ENCODE measurements at places on chromosomes 16 and 17. TPM values are rescaled to one million over a fixed set of nuclear protein-coding genes. Genes with fewer than 3 reads are reported as not detected.

Gene CACNG4
- total RNA-seq = 0.45 TPM

DNA sequence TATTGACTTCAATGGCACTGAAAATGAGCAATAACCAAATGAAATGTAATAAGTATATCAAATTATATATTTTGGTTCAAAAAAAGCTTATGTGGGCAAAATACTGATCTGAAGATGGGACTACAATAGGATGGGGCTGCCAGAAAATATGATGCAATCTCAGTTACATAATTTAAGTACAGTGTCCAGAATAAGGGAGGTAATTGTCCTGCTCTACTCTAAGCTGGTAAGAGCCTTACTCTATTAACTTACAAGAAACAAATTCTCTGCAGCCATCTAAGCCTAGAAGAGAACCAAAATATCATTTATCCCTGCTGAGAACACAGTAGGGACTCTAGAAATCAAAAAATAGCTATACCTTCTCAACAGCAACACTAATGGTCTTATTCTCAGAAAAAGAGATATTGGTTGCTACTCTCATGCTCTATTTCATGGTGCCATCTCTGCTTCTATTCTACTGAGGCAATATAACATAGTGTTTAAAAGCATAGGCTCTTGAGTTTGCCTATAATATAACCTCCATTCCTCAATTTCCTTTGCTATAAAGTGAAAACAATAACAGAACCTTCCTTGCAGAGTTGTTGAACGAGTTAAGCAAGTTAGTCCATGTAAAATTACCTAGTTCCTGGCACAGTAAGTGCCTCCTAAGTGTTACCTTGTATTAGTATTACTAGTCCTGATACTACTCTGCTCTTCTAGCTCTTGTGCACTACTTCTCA is 19.9 kb downstream of the NQO1 start:
- H3K27me3 ChIP-seq = no peaks in the 10 kb centered on the region
- peaks cover 5% of the 10 kb centered on the region for H3K4me1 ChIP-seq
- H3K36me3 ChIP-seq = peaks cover 51% of the 10 kb centered on the region
- no peak overlapping the region for H3K27ac ChIP-seq
- DNase-seq = peak; percentile 33

GRCh38 chr16:27444470-27444869 is 42.5 kb downstream of the IL21R start:
- no peak for DNase-seq
- H3K27me3 ChIP-seq = peaks cover 8% of the 10 kb centered on the region
- no peak overlapping the region for H3K27ac ChIP-seq
- H3K36me3 ChIP-seq = peaks cover 12% of the 10 kb centered on the region
- H3K4me1 ChIP-seq = peaks cover under 1% of the 10 kb centered on the region
- H3K4me3 ChIP-seq = no peak overlapping the region

DNA sequence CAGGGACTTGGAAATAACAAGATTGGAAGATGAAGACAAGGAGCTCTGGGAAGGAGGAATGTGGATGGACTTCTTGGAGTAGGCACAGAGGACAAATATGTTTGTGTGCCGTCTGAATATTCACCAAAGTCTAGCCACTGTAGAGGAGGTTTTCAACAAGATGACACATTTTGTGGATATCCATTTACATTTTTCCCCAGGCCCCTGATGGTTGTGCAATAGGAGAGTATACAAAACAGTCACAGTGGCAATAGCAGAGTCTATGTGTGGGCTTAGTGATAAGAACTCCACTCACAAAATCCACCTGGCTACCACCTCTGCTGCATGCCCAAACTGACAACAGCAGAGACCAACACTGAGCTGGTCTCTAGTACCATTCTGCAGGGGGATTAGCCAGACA is 32.6 kb upstream of the RPL38 start:
- no peak for DNase-seq
- no peaks in the 10 kb centered on the region for H3K36me3 ChIP-seq
- no peak overlapping the region for H3K27ac ChIP-seq
- H3K27me3 ChIP-seq = peaks cover 35% of the 10 kb centered on the region
- H3K4me1 ChIP-seq = no peaks in the 10 kb centered on the region

- DNase-seq = no peak
- H3K27ac ChIP-seq = no peak overlapping the region
- no peaks in the 10 kb centered on the region for H3K27me3 ChIP-seq
- no peaks in the 10 kb centered on the region for H3K36me3 ChIP-seq
- H3K4me3 ChIP-seq = no peak overlapping the region
Measured at GRCh38 chr17:31696703-31697325, 162.2 kb downstream of the COPRS start.

- H3K27me3 ChIP-seq = no peaks in the 10 kb centered on the region
- H3K4me3 ChIP-seq = no peak overlapping the region
- H3K27ac ChIP-seq = no peak overlapping the region
- no peaks in the 10 kb centered on the region for H3K36me3 ChIP-seq
- H3K4me1 ChIP-seq = peaks cover 17% of the 10 kb centered on the region
Measured at GRCh38 chr17:77312061-77312701, 171.4 kb downstream of the SEC14L1 start.

- H3K27me3 ChIP-seq = no peaks in the 10 kb centered on the region
- no peak overlapping the region for H3K4me3 ChIP-seq
- no peak for DNase-seq
- H3K36me3 ChIP-seq = peaks cover 48% of the 10 kb centered on the region
Measured at GRCh38 chr16:84103678-84104077, 13.1 kb downstream of the MBTPS1 start.

DNA sequence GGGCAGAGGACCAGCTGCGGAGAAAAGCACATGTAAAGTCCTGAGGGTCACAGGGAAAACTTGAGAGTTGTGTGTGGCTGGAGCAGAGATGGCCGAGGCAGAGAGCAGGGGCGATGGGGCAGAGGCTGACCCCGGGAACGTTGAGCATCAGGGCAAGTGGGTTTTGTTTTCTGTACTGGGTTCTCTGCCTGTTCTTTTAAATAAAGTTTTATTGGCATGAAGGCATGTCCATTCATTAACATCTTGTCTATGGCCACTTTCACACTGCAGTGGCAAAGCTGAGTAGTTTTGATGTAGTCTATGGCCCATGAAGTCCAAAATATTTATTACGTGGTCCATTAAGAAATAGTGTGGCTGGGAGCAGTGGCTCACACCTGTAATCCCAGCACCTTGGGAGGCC is 64.4 kb downstream of the ABCC1 start:
- H3K27ac ChIP-seq = peak overlapping the region; percentile 79
- peaks cover 32% of the 10 kb centered on the region for H3K36me3 ChIP-seq
- no peaks in the 10 kb centered on the region for H3K27me3 ChIP-seq
- H3K4me1 ChIP-seq = peaks cover 44% of the 10 kb centered on the region
- no peak for DNase-seq

DNA sequence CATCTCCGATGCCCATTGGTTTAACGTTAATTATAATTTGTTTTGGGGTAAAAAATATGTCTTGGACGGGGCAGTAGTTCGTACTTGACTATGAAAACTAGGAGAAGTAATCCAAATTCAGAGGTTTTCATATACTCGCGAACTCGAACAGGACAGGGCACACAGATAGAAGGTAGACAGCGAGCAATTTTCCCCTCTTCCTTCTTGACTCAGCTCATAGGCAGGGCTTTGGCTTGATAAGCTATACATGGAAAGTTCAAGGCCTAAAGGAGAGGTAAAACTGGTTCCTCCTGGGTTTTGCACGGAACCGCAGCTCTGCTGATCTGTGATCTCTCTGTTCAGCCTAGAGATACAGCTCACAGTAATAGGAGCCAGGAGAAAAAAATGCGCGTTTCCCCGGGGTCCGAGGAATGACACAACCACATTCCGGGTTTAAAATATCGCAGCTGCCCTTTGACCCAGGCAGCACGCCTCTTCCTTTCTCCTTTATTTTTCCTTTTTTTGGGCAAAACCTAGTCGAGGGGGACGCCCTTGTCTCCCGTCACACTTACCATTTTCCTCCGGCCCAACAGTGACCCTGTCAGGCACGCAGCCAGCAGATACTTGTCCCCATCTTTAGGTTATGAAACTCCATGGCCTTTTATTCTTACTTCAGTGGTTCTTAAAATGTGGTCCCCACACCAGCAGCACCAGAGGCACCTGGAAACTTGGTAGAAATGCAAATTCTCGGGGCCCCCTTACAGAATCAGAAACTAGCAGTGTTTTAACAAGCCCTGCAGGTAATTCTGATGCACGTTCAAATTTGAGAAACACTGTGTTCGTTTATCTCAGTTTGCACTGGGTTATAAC is 1.7 kb upstream of the LASP1 start:
- H3K36me3 ChIP-seq = no peaks in the 10 kb centered on the region
- peaks cover 39% of the 10 kb centered on the region for H3K4me1 ChIP-seq
- peak; percentile 44 for DNase-seq
- peak overlapping the region; percentile 100 for H3K4me3 ChIP-seq
- no peaks in the 10 kb centered on the region for H3K27me3 ChIP-seq

- H3K4me1 ChIP-seq = peaks cover 67% of the 10 kb centered on the region
- no peaks in the 10 kb centered on the region for H3K27me3 ChIP-seq
- no peaks in the 10 kb centered on the region for H3K36me3 ChIP-seq
Measured at GRCh38 chr17:31488264-31488981, 96.9 kb downstream of the RAB11FIP4 start.

GRCh38 chr16:48517493-48517892 is 92.5 kb downstream of the N4BP1 start:
- no peaks in the 10 kb centered on the region for H3K4me1 ChIP-seq
- H3K4me3 ChIP-seq = no peak overlapping the region
- H3K27me3 ChIP-seq = no peaks in the 10 kb centered on the region
- H3K27ac ChIP-seq = no peak overlapping the region

DNA sequence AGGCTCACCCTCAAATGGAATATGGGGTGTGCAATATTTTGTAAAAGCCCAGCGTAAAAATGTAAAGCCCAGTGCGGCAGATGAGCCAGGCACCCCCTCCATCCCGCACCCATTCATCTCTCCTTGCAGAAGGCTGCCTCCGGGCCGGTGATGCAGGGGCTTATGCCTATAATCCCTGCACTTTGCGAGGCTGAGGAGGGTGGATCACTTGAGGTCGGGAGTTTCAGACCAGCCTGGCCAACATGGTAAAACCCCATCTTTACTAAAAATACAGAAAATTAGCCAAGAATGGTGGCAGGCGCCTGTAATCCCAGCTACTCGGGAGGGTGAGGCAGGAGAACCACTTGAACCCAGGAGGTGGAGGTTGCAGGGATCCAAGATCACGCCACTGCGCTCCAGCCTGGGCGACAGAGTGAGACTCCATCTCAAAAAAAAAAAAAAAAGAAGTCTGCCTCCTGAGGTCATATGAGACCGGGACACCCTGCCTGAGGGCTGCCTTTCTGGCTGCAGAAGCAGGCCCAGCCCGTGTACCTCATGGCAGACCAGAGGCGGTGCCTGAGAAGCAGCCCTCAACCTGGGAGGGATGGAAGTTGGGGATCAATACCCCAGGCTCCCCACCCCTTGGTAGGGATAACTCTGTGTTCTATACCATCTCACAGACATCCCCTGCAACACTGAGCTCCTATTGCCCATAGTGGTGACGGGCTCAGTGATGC is 17.5 kb upstream of the ATP2C2 start:
- no peak for DNase-seq
- no peaks in the 10 kb centered on the region for H3K36me3 ChIP-seq
- no peaks in the 10 kb centered on the region for H3K27me3 ChIP-seq
- H3K4me3 ChIP-seq = no peak overlapping the region
- H3K4me1 ChIP-seq = no peaks in the 10 kb centered on the region

Gene TBC1D26
- 0.37 TPM for total RNA-seq

GRCh38 chr17:33266116-33266515 is 27.0 kb downstream of the ASIC2 start:
- H3K36me3 ChIP-seq = no peaks in the 10 kb centered on the region
- no peak overlapping the region for H3K27ac ChIP-seq
- no peaks in the 10 kb centered on the region for H3K4me1 ChIP-seq

DNA sequence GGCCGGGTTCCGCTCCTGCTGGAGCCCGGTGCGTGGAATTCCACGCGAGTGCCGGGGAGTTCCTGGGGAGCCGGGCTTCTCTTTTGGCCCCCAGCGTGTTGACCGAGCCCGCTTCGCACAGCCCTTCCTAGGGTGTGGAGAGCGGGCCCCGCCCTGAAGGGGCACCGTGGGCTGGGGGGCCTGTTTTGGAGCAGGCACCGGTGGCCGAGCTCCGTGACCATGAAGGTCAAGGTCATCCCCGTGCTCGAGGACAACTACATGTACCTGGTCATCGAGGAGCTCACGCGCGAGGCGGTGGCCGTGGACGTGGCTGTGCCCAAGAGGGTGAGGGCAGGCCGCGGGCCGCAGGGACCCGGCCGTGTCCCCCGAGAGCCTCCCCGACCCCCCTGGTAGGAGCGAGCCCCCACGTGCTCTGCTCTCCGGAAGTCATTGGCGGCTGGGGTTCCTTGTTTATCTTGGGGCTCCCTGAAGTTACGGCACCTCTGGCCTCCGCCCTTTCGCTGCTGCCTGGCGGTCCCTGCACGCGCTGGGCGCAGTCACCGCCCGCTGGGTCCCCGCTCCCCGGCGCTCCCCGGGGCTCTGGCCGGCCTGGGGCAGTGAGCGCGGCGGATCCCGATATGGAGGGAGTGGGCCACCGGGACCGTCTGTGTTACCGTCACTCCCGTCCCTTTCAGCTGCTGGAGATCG is 528 bp downstream of the HAGHL start:
- peak overlapping the region; percentile 48 for H3K4me3 ChIP-seq
- no peaks in the 10 kb centered on the region for H3K36me3 ChIP-seq
- peaks cover 52% of the 10 kb centered on the region for H3K27me3 ChIP-seq
- peaks cover 31% of the 10 kb centered on the region for H3K4me1 ChIP-seq
- peak overlapping the region; percentile 16 for H3K27ac ChIP-seq
- DNase-seq = no peak

Gene ZNRF1
- 8.8 TPM for total RNA-seq

DNA sequence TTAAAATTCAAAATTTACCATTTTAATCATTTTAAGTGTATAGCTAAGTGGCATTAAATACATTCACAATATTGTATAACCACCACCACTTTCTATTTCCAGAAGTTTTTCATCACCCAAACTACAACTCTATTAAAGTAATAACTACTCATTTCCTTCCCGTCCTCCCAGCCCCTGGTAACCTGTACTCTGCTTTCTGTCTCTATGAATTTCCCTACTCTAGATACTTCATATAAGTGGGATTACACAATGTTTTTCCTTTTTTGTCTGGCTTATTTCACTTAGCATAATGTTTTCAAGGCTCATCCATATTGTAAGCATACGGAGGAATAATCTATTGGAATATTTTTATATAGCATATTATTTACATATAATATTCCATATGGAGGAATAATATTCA is 29.7 kb downstream of the ESRP2 start:
- DNase-seq = no peak
- H3K4me3 ChIP-seq = no peak overlapping the region
- no peak overlapping the region for H3K27ac ChIP-seq
- H3K27me3 ChIP-seq = no peaks in the 10 kb centered on the region
- no peaks in the 10 kb centered on the region for H3K36me3 ChIP-seq

- peak overlapping the region; percentile 67 for H3K4me3 ChIP-seq
- no peaks in the 10 kb centered on the region for H3K36me3 ChIP-seq
- H3K27ac ChIP-seq = peak overlapping the region; percentile 90
- H3K4me1 ChIP-seq = peaks cover 47% of the 10 kb centered on the region
- no peaks in the 10 kb centered on the region for H3K27me3 ChIP-seq
Measured at GRCh38 chr17:80220736-80221215, 549 bp downstream of the SLC26A11 start.

DNA sequence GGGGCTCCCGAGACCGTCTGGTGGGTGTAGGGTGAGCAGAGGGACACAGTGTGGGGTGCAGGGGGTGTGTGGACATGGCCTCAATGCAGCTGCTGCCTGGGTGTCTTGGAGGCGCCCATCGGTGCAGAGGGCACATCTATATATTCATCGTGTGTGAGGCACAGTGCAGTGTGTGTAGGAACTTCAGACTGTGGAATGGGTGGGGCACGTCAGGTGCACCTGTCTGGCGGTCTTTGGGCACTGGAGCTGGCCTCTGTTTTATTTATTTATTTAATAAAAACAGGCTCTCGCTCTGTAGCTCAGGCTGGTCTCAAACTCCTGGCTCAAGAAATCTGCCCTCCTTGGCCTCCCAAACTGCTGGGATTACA is 16.8 kb downstream of the LASP1 start:
- peaks cover 66% of the 10 kb centered on the region for H3K4me1 ChIP-seq
- no peaks in the 10 kb centered on the region for H3K27me3 ChIP-seq
- peak overlapping the region; percentile 11 for H3K4me3 ChIP-seq
- H3K36me3 ChIP-seq = peaks cover 86% of the 10 kb centered on the region
- no peak overlapping the region for H3K27ac ChIP-seq

Gene UMOD
- total RNA-seq = 1.3 TPM
